ENCODE measurements at places on chromosomes 3 and 15.

GRCh38 chr3:166190360-166190759 lies 353.1 kb upstream of the BCHE start:
- DNase-seq, result no peak

DNA sequence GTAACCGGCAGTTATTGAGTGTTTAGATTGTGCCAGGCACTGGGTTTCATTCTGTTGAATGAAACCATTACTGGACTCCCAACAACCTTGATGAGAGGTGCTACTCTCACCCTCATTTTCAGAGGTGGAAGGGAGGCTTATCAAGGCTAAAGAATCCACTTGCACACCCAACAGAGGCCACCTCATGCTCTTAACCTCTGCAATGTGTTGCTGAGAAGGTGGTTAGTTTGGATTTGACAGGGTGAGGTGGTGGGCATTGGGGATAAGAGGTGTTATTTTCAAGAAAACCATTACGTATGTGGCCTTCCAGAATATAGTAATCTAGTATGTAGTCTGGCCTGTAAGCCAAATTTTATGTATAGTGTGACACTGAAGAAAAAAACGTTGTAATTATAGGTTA lies 73.1 kb downstream of the FHIT start:
- no peak for DNase-seq

- no peak for DNase-seq
Observed at GRCh38 chr15:20356911-20357480, 184.6 kb downstream of the GOLGA6L6 start.

DNA sequence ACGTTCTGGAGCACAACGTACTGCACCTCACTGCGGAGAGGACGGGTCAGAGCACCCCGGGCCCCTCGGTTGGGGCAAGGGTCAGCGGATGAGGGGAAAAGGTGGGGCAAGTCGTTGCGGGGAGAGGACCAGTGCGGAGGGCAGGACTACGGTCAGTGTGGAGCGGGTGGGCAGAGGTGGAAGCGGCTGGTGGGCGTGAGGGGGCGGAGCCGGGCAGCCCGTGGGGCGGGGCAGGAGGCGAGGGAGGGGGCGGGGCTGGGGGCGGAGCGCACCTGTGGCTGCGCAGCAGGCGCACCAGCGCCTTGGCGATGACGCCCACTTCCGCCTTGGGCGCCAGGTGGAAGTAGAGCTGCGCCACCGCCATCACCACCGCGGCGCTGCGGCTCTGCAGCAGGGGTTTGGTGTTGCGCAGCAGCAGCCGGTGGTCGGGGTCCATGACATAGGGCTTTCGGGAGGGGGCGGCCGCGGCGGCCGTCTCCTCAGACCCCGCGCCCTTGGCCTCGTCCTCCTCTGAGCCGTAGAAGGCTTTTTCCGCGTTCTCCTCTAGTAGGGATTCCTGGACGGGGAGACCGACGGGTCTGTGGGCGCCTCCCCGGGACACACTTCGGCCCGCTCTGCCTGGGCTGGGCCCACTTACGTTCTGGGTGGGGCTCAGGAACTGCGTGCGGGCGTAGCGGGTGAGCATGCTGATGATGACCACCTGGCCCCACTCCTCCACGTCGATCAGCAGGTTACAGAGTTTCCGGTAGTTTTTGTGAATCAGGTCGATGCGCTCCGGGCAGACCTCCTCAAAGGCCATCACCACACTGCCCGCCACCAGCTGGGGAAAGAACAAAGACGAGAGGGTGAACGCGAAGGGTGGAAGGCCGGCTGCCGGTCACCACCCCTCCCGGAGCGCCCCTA lies 29.2 kb downstream of the AP3B2 start:
- peak; percentile 79 for DNase-seq

DNA sequence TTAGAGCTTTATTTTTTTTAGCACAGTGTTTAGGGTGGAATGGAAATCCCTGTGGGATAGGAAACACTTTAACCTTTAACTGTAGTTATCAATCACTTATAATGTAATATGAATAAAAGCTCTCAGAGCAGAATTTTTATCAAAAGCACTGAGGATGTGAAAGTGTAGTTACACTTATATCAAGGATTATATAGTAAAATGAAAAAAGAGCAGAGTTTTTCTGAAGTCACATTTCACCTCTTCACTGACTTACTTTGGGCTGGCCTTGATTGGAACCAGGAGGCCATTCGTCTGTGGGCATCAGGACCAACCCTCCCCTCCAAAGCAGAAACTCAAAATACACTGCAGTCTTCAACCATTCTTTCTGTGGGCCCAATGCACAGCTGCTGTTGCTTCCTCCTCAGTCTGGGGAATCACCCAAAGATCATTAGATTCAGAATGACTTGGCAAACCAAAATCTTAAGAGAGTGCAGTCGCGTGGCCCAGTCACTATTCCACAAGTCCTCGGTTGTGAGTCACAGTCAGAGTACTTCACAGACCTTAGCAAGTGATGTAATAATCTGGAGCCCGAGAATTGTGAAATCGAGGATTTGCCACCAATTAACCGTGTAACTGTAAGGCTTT lies 132.6 kb upstream of the COL8A1 start:
- peak; percentile 48 for DNase-seq

- no peak for DNase-seq
Observed at GRCh38 chr15:47639042-47639441, 78.3 kb upstream of the SEMA6D start.

GRCh38 chr3:58085616-58086015 lies 77.4 kb downstream of the FLNB start:
- no peak for DNase-seq

GRCh38 chr3:145183261-145183660 lies 977.7 kb downstream of the PLOD2 start:
- no peak for DNase-seq

DNA sequence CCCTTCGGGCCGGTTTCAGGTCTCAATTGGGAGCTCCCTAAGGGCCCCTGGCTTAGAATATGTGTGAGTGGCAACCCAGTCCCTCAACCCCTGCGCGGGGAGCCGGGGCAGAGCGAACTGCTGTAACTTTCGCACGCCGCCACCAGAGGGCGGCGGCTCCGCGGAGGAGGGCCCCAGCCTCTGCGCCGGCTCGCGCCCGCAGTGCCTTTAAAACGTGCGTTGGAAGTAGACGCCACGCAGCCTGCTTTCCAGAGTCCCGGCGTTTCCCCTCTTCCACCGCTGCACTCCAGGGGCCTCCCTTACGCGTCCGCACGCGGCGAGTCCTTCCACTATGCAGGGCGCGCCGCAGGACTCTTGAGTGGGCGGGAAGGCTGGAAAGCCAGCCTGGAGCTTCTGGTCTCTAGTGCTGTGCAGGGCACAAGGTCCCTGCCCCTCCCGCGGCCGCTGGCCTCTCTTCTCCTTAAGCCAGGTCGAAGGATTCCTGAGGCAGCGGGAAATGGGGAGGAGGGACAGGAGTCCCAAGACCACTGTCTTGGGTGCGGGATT lies 23.7 kb upstream of the RNU6-1 start:
- peak; percentile 75 for DNase-seq

DNA sequence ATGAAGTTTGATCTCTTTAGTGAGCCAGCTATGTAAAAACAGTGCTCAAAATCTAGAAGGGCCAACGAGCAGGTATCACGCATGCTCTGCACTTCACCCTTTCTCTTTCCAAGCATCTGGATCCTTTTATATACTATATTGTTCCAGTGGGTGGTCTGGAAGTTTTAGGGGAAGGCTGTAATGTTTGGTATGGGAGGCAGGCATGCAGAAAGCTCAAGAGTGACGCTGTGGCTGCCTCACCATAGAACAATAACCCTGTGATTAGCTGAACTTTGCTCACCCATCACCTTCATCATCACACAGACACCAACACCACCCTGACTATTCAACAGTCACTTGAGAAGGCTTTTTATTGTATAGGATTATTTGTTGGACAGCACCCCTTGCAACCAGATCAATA lies 81.6 kb downstream of the FBN1 start:
- no peak for DNase-seq

- no peak for DNase-seq
Observed at GRCh38 chr15:77646104-77646694, 13.5 kb upstream of the LINGO1 start.

- no peak for DNase-seq
Observed at GRCh38 chr3:30779686-30780287, 114.7 kb downstream of the GADL1 start.

DNA sequence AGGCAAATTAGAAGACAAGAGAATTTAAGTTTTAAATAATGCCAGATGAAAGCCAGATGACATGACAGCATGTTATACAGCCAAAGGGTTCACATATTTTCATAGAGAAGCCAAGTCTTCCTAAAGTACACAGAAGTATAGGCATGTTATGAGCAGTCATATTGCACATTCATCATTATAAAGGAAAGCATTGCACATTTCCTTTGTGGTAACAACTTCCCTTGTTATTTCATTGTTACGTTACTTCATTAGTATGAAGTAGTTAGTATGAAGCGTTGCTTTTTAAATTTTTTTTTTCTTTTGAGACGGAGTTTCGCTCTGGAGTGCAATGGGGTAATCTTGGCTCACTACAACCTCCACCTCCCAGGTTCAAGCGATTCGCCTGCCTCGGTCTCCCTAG lies 4.6 kb upstream of the ABCC5 start:
- no peak for DNase-seq

GRCh38 chr3:181362378-181362777 lies 349.3 kb upstream of the SOX2 start:
- no peak for DNase-seq

DNA sequence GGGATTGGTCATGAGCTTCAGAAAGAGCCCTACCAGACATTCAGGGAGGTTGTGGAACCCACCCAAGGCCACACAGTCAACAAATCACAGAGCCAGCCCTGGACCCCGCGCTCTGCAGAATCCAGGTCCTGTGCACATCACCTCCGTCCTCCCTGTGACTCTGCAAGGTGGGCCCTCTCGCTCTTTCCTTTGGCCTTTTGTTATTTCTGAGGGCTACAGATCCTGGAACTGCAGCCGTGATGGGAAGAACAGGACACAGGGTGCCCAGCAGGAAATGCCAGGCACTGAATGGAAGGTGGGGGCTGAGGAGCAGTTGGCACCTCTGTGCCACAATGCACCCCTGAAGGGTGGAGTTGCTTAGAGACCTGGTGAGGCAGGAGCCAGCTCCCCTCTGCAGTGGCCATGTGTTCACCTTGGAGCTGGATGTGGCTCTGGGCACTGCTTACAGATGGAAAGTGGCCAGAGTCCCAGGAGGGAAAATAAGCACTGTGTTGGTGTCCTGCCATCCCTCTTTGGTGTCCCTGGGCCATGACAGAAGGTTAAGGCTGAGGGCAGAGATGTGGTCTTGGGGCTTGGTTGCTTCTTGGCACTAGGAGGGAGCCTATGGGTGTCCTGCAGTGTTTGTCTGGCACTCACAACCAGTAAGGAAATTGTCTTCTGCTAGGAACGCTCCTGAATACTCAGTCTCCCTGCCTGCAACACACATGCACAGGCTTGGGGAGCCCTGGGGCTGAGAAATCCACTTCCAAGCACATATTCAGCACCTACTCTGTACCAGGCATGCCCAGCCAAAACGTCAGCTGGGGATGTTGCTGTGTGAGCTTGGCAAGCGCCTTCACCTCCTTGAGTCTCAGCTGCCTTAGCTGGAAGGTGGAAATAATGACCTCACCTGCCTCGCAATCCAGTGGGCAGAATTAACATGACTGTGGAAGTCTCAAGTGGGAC lies 98.0 kb upstream of the SLC6A6 start:
- DNase-seq, result no peak

DNA sequence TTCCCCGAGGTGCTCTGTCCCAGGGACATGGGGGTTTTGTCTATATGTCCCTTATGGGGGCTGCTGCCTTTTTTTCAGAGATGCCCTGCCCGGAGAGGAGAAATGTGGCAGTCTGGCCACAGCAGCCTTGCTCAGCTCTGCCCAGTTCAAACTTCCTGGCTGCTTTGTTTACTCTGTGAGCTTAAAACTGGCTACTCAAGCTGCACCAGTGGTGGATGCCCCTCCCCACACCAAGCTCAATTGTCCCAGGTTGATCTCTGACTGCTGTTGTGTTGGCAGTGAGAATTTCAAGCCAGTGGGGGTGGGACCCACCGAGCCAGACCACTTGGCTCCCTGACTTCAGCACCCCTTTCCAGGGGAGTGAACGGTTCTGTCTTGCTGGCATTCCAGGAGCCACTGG lies 188.9 kb downstream of the STXBP5L start:
- DNase-seq, result no peak

GRCh38 chr3:150110097-150110496 lies 139.4 kb upstream of the PFN2 start:
- no peak for DNase-seq

- DNase-seq, result no peak
Observed at GRCh38 chr15:76084256-76084655, 24.5 kb downstream of the TMEM266 start.

GRCh38 chr15:89533861-89534544 lies 37.6 kb upstream of the RHCG start:
- no peak for DNase-seq

DNA sequence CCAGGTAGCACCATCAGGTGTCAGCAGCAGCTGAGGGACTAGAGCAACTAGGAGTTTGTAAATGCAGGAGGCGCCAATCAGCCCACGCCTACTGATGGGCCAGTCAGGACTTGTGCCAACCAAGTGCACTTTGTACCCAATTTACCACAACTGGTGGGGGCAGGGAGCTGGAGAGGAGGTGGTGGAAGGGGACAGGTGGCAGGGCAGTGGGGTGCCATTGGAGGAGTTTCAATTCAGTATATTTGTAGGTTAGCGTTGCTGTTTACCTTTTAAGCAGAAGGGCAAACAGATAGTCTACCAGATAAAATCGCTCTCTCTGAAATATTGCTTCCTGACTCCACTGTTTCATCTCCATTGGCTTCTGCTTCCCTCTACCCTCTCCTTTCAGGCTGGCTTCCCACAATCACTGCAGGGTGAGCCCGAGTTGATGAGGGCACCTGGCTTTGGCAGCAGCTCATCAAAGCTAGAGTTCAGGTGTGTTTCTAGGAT lies 75.7 kb downstream of the TRIM69 start:
- DNase-seq, result no peak

GRCh38 chr15:63715818-63716217 lies 117.9 kb downstream of the HERC1 start:
- DNase-seq, result no peak

DNA sequence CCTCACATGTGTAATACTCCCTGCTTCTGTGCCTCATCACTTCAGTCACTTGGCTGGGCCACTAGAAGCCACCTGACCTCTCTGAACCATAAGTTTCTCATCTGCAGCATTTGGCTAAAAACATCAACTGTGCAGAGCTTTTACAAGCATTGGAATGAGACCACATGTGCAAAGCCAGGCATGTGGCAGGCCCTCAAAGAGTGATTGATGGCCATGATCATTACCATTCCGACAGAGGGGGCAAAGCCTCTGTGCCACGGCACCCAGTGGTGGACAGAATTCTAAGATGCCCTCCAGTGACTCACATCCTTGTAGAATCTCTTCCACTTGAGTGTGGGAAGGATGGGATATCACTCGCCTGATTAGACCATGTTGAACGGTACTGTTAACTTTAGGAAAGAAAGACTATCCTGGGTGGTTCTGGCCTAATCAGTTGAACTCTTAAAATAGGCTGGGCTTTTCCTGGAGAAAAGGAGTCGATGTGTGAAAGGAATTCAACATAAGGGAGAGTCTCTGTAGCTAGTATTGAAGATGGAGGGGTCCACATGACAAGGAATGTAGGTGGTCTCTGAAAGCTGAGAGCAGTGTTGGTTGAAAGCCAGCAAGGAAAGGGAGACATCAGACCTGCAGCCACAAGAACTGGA lies 13.5 kb downstream of the CDCP1 start:
- no peak for DNase-seq
